ENCODE measurements at places on chromosomes 4 and X. TPM values are rescaled to one million over a fixed set of nuclear protein-coding genes. Genes with fewer than 3 reads are reported as not detected.

NDP gene
- not detected for total RNA-seq

COX7B2 gene
- not detected for total RNA-seq

CFAP47 gene
- total RNA-seq = not detected

NPNT gene
- total RNA-seq = 0.18 TPM

SOX3 gene
- not detected for total RNA-seq

NR3C2 gene
- total RNA-seq = not detected

GASK1B gene
- total RNA-seq = 0.53 TPM

IL1RAPL1 gene
- total RNA-seq = not detected

IQCM gene
- total RNA-seq = not detected

PDLIM3 gene
- total RNA-seq = 0.24 TPM

BTC gene
- total RNA-seq = 1.3 TPM

GLUD2 gene
- 1.6 TPM for total RNA-seq

WDR44 gene
- total RNA-seq = 11.6 TPM

P2RY10 gene
- total RNA-seq = not detected

PCYT1B gene
- total RNA-seq = not detected

IL13RA2 gene
- not detected for total RNA-seq

SSX4 gene
- not detected for total RNA-seq

SMIM31 gene
- total RNA-seq = 0.07 TPM

RHOXF2 gene
- total RNA-seq = not detected

NEXMIF gene
- total RNA-seq = not detected

RNF212 gene
- 2.1 TPM for total RNA-seq

PCSK1N gene
- total RNA-seq = 40.2 TPM

NUDT10 gene
- total RNA-seq = 0.62 TPM

S100G gene
- total RNA-seq = not detected

GLRA2 gene
- total RNA-seq = not detected

PDCL2 gene
- total RNA-seq = not detected

MAGEB2 gene
- total RNA-seq = not detected

SORBS2 gene
- not detected for total RNA-seq

RLIM gene
- total RNA-seq = 9.6 TPM

SLC2A9 gene
- 0.39 TPM for total RNA-seq

ARAP2 gene
- 0.57 TPM for total RNA-seq

SYP gene
- 2.2 TPM for total RNA-seq

RHOXF1 gene
- not detected for total RNA-seq

SLITRK4 gene
- not detected for total RNA-seq

APELA gene
- not detected for total RNA-seq

SUPT20HL2 gene
- not detected for total RNA-seq

NPY1R gene
- 0.14 TPM for total RNA-seq

CXCL9 gene
- total RNA-seq = not detected

PPARGC1A gene
- total RNA-seq = 0.06 TPM

SPANXA1 gene
- not detected for total RNA-seq

SLC16A2 gene
- total RNA-seq = 29.4 TPM

DCUN1D4 gene
- total RNA-seq = 15.1 TPM

FAM47A gene
- not detected for total RNA-seq

NLRP2B gene
- total RNA-seq = not detected

AGA gene
- 17.3 TPM for total RNA-seq

NEUROG2 gene
- total RNA-seq = not detected

BCOR gene
- 20.9 TPM for total RNA-seq

ODAPH gene
- not detected for total RNA-seq

MAGEA2 gene
- not detected for total RNA-seq

RRH gene
- not detected for total RNA-seq

CLCN4 gene
- total RNA-seq = 5.9 TPM
